Uterus (tissue), 4 donors: ENCODE measurements at places on chromosomes 6 and 20. TPM values are rescaled to one million over a fixed set of nuclear protein-coding genes. Genes with fewer than 3 reads are reported as not detected.

DNA sequence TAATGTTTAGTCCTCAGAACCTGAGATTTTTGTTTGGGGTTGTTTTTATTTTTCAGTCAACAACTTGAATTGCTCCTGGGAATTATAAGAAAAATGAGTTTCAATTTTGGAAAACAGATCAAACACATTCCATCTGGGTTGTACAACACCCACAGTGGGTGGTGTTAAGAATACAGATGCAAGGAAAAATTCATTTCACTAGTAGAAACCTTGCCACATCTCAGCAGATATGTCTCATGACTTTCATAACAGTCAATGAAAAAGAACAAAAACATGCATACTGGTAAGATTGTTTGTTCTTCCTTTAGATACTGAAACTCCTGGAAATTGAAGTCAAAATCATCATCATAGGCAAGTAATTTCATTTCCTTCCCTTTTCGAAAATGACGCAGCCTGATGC, 78.9 kb downstream of the MOXD1 start:
- H3K4me1 ChIP-seq: no peaks in the 10 kb centered on the region
- H3K36me3 ChIP-seq: no peaks in the 10 kb centered on the region
- no peaks in the 10 kb centered on the region for H3K27me3 ChIP-seq
- DNase-seq: no peak

- no peaks in the 10 kb centered on the region for H3K27me3 ChIP-seq
- peak overlapping the region; percentile 55 for H3K4me3 ChIP-seq
- peak; percentile 29 for DNase-seq
- H3K4me1 ChIP-seq: no peaks in the 10 kb centered on the region
- no peaks in the 10 kb centered on the region for H3K36me3 ChIP-seq
- H3K27ac ChIP-seq: peak overlapping the region; percentile 99
These were observed 709 bp upstream of the ASXL1 start for GRCh38 chr20:32357375-32357868.

- H3K4me3 ChIP-seq: no peak overlapping the region
- no peaks in the 10 kb centered on the region for H3K4me1 ChIP-seq
- no peak for DNase-seq
- H3K27ac ChIP-seq: no peak overlapping the region
- no peaks in the 10 kb centered on the region for H3K27me3 ChIP-seq
These were observed 116.8 kb downstream of the OGFRL1 start for GRCh38 chr6:71405416-71405815.

ARMC2 gene
- 15.1 TPM for total RNA-seq

- H3K36me3 ChIP-seq: no peaks in the 10 kb centered on the region
- no peaks in the 10 kb centered on the region for H3K27me3 ChIP-seq
- no peaks in the 10 kb centered on the region for H3K4me1 ChIP-seq
- DNase-seq: no peak
- no peak overlapping the region for H3K27ac ChIP-seq
- no peak overlapping the region for H3K4me3 ChIP-seq
These were observed 19.7 kb downstream of the FAM217A start for GRCh38 chr6:4059115-4059777.

- no peak for DNase-seq
- no peaks in the 10 kb centered on the region for H3K27me3 ChIP-seq
- no peak overlapping the region for H3K27ac ChIP-seq
- peaks cover 6% of the 10 kb centered on the region for H3K4me1 ChIP-seq
These were observed 103.7 kb upstream of the TAB2 start for GRCh38 chr6:149213829-149214228.

DNA sequence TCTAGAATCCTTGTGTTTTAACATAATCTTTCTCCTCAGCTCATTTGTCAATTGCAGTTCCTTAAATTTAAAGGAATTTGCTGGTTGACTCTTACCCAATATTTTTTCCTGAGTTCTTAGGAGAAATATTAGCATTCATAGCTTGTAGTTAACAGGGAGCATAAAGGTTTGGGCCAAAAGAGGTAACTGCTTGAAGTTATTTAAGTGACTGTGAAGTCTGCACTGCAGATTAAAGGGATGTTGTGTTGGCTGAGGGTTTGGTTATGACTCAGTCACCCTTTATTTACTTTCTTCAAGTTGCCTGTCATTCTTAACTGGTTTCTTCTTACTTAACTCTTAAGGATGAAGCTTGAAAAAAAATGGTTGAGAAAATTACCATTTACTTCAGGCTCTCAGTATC, 220.3 kb upstream of the LAMP5 start:
- no peaks in the 10 kb centered on the region for H3K36me3 ChIP-seq
- no peak overlapping the region for H3K4me3 ChIP-seq
- DNase-seq: no peak
- no peak overlapping the region for H3K27ac ChIP-seq
- no peaks in the 10 kb centered on the region for H3K27me3 ChIP-seq
- H3K4me1 ChIP-seq: no peaks in the 10 kb centered on the region

DNA sequence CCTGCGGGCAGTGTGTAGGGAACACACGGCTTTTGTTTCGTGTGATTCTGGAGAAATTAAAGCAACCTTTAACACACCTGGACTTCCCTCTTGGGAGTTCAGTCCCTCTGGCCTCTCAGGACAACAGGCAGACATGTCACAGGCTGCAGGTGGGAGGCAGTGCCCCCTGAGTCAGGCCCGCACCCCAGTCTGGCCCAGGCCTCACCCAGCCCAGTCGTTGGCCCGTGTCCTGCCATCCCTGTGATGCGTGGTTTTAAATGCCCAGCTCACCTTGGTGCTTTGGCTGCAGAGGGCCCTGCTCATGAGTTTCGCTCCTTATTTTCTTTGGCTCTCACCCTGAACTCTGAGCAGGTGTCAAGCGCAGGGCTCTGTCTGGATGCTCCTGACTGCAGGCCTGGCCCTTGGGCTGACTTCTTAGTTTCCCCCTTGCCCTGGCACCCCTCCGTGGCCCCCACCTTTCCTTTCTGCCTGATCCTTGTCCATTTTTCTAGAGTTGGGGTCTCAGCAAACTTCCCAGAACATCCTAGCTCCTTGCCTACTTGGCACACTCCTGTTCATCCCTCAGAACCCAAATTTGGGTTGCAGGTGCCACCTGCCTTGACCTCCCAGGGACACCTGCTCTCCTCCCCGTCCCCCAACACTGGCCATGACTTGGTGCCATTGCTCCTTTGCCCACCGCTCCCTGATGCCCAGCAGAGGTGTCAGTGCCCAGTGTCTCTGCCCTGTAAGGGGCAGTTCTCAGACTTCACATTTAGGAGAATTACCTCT, 2.2 kb upstream of the CABLES2 start:
- no peaks in the 10 kb centered on the region for H3K36me3 ChIP-seq
- no peak for DNase-seq
- H3K27ac ChIP-seq: no peak overlapping the region
- H3K4me1 ChIP-seq: peaks cover 28% of the 10 kb centered on the region
- no peaks in the 10 kb centered on the region for H3K27me3 ChIP-seq

DNA sequence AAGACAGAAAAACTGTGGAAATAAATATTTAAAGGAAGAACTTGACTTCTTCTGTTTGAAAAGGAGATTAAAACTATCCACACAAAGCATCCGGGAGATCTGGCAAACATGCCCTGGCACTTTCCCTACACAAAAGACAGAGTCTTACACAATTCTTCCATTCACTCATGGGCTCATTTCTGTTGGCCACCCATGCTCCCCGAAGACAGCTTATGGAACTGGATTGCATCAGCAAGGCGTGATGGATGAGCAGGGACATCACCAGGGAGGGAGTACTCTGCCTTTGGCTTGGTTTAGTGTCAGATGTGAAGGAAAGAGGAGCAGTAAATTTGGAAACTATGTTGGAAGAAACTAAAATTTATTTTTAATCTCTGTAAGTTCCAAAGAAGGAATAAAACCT, 379.3 kb downstream of the CD109 start:
- no peaks in the 10 kb centered on the region for H3K4me1 ChIP-seq
- peak; percentile 79 for DNase-seq

KCNQ5 gene
- total RNA-seq: 0.34 TPM

DNA sequence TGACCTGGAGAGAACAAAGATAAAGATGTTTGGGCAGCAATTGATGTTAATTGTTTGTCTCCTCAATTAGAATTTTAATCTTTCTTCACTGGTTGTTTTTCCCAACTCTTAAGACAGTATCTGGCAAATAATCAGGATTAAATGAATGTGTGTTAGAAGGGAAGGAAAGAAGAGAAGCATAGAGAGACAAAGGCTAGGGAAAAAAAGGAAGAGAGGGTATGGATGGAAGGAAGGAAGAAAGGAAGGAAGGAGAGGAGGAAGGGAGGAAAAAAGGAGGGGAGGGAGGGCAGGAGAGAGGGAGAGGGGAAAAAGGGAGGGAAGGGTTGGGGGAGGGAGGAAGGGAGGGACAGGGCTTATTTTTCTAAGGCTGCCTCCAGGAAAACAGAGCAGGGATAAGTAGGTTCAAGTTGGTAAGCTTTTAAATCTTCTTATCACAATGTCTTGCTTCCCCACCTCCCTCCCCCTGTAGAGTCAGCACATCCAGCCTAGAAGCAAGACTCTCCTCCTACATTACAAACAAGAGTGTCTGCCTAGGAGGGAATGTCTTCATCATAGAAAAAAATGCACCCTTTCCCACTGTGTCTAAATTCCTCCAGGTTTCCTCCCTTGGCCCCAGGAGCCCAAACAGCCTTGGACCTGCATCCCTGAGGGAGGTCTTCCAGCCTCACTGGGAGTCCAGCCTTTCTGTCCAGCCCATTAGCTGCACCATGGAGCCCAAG, 447.8 kb upstream of the JARID2 start:
- DNase-seq: no peak
- H3K27ac ChIP-seq: no peak overlapping the region
- H3K36me3 ChIP-seq: no peaks in the 10 kb centered on the region

POU5F1 gene
- total RNA-seq: 2.8 TPM
